Activated T-cell treated with anti-CD3 and anti-CD28 coated beads, Interleukin-2, amount 50 U/mL, for 1 hour (primary cell): ENCODE measurements at places on chromosomes 7 and 10.

- no peak for DNase-seq
Measured at GRCh38 chr10:118213436-118213835, 128.7 kb downstream of the FAM204A start.

GRCh38 chr7:155398944-155399343, 59.0 kb upstream of the EN2 start:
- no peak for DNase-seq

- no peak for DNase-seq
Measured at GRCh38 chr7:107559864-107560263, 3.9 kb downstream of the COG5 start.

DNA sequence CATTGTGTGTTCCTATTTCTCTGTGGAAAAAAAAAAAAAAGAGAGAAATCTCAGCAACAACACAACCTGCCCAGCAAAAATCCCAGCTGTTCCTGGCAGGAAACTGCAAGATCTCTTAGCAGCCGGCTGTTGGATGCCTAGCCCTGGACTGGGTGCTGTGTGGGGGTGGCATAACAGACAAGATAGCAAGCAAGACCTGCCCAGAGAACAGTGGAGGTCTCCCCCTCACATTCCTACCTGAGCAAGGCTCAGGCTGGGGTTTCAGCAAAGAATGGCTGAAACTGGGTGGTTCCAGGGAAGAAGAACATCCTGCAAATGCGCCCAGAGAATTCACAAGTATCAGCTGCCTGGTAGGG, 248.8 kb upstream of the ZMIZ1 start:
- DNase-seq, result no peak

DNA sequence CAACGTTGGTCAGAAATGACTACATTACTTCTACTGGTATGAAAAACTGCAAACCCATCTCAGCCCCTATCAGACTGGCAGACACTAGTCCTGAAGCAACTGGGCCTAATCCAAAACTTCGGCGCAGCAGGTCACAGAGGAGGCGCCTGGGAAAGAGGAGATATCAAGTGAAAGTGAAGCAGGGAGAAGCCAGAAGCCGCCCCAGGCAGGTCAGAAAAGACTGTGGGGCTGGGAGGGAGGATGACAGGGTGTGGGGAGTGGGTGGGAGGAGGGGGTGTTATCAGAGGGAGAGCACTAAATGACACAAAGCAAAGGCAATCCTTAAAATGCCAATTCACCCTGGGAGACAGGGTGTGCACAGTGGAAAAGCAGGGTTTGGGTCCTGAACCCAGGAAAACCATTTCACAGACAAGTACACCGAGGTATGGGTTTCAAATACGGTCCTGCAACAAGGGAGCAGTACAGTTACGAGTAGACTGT, 731 bp downstream of the CHCHD3 start:
- DNase-seq, result no peak

DNA sequence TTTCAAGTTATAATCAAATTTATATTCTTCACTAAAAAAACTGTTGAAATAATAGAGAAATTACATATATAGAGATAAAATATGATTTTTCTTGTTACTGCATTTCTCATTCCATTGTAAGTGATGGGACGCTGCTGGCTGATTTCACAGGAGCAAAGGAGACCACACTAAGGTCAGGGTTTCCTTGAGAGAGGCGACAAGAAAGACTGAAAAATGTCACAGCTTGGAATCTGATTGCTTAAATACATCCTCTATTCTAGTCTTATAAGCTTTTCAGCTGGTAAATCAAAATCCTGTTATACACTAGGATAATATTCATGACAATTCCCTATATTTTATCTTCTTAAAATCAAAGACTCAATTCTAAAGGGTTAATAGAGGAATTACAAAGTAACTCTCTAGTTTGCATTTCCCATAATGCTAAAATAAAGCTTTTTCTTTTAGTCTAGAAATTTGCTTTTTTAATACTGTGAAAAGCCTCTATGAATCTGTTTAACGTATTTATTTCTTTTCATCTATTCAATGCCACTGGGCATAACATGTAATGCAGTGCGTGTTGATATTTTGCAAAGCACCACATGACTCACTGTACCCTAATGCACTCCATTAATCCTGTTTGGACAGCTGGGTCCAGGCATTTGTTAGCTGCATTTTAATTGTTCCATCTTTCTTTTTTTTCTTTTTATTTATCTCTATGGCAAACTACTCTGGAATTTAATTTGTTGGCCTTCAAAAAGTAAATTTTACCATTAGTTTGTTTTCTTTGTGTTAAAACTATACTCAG, 81.7 kb downstream of the RNF32 start:
- no peak for DNase-seq

DNA sequence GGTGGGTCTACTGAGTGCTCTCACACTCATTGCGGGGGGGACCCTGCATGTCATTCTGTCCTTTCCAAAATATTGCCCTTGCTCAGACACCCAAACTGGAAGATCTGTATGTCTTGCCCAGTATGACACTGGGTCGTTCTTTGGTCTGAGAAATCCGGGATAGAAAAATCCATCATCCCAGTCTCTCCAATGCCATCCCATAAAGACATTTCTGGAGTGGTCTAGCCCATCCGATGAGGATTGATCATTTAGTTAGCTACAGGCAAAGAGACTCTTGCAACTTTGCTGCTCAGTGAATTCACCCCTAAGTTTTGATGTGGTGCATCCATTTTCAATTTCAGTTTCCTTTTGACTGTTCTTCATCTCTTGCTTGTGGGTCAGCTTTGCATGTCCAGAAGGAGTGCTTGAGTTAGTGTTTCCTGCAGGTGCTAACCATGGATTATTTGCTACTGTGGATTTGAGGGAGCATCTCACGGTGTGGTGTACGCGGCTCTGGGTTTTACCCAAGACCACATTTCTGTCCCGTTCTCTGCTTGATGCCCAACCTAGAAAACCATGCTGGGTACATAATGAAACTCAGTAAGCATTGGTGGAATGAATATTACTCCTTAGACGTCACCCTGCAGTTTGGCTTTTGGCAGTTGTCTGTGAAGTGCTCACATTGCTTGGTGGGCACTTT, 247.0 kb upstream of the MKI67 start:
- DNase-seq, result no peak

- DNase-seq, result no peak
Measured at GRCh38 chr7:6248581-6248980, 23.8 kb downstream of the CYTH3 start.

- DNase-seq, result peak; percentile 46
Measured at GRCh38 chr10:99993701-99994689, 15.8 kb downstream of the DNMBP start.

DNA sequence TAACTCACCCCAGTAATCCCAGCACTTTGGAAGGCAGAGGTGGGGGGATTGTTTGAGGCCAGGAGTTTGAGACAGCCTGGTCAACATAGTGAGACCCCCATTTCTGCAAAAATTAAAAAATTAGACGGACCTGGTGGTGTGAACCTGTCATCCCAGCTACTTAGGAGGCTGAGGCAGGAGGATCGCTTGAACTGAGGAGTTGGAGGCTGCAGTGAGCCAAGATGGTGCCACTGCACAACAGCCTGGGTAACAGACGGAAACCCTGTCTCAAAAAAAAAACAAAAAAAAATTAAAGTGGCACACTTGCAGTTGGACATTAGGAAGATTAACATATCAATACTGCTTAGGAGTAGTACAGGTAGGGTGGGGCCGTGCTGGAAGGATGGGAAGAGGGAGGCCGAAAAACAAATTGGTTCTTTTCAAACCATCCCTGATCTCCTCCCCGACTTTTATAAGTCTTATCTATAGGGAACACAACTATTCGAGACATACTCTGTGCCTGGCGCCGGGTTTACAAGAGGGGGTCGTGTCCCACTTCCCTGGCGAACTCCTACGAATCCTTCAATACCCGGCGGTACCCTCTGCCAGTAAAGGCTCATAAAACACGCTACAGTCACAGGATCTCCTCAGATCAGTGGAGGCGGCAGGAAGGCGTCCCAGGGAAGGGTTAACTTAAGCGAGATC, 628 bp downstream of the TAF6 start:
- DNase-seq, result no peak

GRCh38 chr7:70446448-70447143, 685.3 kb upstream of the GALNT17 start:
- DNase-seq, result no peak

- DNase-seq, result no peak
Measured at GRCh38 chr7:3533040-3533439, 232.0 kb downstream of the SDK1 start.
